ENCODE measurements at places on chromosomes 5 and 9.

DNA sequence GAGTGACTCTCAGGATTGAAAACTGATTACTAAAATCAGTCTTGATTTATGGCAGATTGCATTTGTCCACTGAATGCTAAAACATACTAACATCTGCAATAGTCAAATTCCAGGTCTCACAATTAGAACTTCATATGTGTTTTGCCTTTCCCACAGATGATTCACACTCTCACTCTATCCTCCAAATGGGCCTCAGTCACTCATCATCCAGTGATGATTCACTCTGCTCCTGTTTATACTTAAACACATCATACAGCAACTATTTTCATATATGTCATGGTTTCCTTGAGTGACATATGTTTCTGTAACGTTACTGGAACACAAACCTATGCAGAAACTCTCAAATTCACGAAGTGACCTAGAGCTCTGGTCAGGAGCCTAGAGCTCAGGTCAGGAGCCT is 512.9 kb downstream of the HINT1 start:
- H3K36me3 ChIP-seq: no peaks in the 10 kb centered on the region
- H3K27me3 ChIP-seq: no peaks in the 10 kb centered on the region
- H3K4me3 ChIP-seq: no peak overlapping the region

DNA sequence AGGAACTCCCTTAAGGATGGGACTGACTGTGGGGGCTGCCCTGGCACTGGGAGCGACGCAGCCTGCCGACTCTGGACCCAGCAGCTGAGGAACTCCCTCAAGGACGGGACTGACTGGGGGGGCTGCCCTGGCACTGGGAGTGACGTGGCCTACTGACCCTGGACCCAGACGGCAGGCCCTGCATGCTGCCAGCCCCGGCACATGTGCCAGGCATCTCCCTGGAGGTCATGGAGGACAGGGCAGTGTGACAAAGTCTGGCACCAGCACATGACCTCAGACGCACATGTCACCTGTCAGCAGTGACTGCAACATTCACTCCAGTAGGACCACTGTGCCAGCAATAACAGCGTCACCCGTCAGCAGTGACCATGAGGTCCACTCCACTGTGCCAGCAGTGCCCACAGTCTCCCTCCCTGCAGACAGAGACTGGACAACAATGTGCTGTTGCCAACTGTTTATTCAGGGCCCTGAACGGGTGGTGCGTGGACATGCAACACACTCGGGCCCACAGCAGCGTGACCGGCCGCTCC is 4.5 kb downstream of the FBXW5 start:
- H3K4me3 ChIP-seq: no peak overlapping the region
- H3K36me3 ChIP-seq: peaks cover 34% of the 10 kb centered on the region
- H3K27me3 ChIP-seq: no peaks in the 10 kb centered on the region
- H3K27ac ChIP-seq: no peak overlapping the region
- H3K4me1 ChIP-seq: no peaks in the 10 kb centered on the region

DNA sequence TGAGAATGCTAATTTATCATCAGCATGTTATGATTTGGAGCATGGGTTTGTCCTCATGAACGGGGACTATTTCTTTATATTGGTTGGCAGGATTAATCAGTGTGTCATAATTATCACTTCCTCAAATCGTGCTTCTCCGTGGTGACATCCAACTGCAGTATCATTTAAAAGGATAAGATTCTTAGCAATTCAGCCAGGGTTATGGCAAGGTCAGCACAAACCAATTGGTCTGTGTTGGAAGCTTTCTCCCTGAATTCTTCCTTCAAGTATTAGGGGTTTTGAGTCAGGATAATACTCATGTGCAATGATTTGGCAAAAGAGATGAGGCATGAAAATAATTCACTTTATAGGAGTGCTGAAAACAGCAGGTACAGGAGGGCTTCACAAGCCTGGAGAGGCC is 5.5 kb upstream of the CAMLG start:
- H3K27ac ChIP-seq: no peak overlapping the region
- no peak for DNase-seq
- H3K4me3 ChIP-seq: no peak overlapping the region
- no peaks in the 10 kb centered on the region for H3K4me1 ChIP-seq
- peaks cover 2% of the 10 kb centered on the region for H3K36me3 ChIP-seq

DNA sequence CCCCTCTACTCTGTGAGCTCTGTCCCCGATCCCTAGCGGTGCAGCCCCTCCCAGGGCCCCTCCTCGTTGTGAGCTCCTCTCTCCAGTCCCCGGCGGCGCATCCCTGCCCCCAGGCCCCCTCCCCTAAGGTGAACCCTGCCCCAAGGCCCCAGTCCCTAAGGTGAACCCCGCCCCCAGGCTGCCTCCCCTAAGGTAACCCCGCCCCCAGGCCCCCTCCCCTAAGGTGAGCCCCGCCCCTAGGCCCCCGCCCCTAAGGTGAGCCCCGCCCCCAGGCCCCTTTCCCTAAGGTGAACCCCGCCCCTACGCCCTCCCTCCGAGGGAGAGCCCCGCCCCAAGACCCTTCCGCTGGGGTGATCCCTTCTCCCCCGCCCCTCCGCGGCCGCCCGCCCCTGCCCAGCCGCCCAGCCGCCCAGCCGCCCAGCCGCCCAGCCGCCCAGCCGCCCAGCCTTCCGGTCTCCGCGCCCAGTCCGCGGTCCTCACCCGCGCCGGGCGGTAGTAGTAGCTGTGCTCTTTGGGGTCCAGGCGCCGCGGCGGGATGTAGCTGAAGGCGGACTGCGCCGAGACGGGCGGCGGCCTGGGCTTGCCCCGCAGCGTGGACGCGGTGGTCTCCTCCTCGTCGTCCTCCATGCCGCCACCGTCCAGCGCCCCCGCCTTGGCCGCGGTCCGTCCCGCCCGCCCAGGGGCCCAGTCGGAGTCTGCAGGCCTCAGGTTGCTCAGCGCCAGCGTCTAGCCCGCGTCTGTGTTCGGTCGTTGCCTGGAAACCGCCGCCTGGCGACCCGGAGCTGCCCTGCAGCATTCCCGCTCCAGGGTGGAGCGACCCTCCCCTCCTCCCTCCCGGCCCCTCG is at the start of gene CFAP90:
TSS of gene CFAP90 (minus strand) at position 739 of the 845 bp plus-strand sequence. CDS start at position 627, 112 bp downstream.
- H3K27ac ChIP-seq: peak within 1 kb of the TSS; percentile 72
- peaks cover 42% of the 10 kb centered on the region for H3K27me3 ChIP-seq
- H3K36me3 ChIP-seq: no peaks in the 10 kb centered on the region
- DNase-seq: peak; percentile 98

DNA sequence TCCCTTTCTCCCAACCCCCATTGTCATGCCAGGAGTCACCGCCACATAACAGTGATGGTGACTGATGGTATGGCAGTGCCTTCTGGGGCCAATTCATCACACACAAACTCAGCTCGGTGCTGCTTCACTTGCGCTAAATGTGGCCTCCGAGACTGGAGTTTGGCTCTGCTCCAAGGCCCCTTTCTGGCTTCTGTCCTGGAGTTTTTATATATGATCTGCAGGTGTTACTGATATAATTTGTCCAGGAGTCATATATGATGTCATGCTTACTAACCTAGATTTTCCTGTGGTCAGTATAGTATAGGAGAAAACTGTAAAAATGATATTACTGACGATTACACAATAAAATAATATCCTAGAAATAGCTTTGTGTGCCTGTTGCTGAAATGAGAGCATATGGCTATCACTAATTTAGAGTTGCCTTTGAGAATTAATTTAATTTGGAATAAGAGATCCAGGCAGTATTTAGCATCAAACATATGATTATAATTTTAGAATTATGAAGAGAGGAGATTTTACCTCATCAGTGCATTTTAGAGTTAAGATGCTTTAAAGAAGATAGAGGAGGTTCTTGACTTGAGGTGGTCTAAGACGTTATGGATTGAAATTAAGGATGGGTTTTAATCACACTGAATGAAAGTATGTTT is 334.1 kb upstream of the CD180 start:
- H3K27ac ChIP-seq: no peak overlapping the region
- no peaks in the 10 kb centered on the region for H3K4me1 ChIP-seq

DNA sequence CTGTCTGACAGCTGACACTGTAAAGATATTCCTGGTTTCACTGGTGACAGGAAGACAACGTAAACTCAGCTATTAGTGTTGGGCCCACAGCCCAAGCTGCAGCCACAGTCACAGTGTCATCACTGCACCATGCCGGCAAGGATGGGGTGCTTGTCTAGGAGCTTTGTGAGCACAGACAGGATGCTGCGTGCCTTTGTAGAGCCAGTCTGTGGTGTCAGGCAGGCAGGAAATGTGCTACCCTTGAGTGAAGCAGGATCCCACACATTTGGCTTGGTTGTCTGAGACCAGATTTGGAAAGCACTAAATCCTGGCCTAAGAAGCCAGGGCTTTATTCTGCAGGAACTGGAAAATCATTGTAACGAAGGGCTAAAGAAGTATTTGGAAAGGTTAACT is 121.6 kb upstream of the ADAMTS16 start:
- DNase-seq: no peak
- H3K4me1 ChIP-seq: no peaks in the 10 kb centered on the region
- H3K27me3 ChIP-seq: no peaks in the 10 kb centered on the region
- H3K36me3 ChIP-seq: no peaks in the 10 kb centered on the region

DNA sequence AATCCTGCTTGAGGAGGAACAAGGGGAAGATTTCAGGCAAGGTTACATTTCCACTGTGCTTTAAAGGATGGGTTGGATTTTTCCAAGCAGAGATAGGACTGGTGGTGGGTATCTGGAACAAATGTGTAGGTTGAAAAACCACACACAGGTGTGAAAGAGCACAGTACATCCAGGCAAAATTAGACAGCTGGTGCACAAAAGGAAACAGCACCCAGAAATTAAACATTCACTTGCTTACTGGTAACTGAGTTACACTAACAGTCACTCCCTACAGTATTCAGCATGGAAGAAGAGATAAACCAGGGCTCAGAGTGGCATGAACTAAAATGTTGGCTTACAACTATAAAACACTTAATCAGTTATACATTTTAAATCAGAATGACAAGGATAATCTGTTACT is 81.5 kb upstream of the RASEF start:
- no peak overlapping the region for H3K4me3 ChIP-seq
- no peaks in the 10 kb centered on the region for H3K36me3 ChIP-seq
- no peak for DNase-seq
- H3K27ac ChIP-seq: no peak overlapping the region
- H3K27me3 ChIP-seq: no peaks in the 10 kb centered on the region

GRCh38 chr9:113368982-113369854 is 7.6 kb downstream of the HDHD3 start:
- peaks cover 24% of the 10 kb centered on the region for H3K36me3 ChIP-seq
- H3K27ac ChIP-seq: no peak overlapping the region
- H3K4me3 ChIP-seq: no peak overlapping the region
- H3K27me3 ChIP-seq: no peaks in the 10 kb centered on the region
- H3K4me1 ChIP-seq: peaks cover 10% of the 10 kb centered on the region
- no peak for DNase-seq

DNA sequence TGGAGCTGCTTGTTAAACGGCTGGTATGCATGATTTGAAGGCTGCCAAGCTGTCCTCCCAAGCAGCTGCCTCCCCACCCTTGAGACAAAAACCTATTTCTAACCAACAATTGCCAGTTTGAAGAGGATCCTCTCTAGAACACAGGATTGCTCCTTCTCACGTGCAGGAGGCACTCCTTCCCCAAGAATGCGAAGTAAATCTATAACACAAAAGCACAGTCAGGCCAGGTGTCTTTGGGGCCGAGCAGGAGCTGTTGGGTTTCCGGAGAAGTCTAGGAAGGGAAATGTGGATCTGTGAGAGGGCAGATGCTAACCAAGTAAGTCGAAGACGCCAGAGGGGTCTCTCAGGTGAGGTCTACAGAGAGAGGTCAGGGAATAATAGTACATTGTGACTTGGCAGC is 35.4 kb upstream of the GNPDA1 start:
- no peaks in the 10 kb centered on the region for H3K4me1 ChIP-seq
- peak; percentile 55 for DNase-seq
- H3K27me3 ChIP-seq: no peaks in the 10 kb centered on the region
- H3K36me3 ChIP-seq: no peaks in the 10 kb centered on the region

GRCh38 chr5:67082941-67083340 is 113.7 kb downstream of the CD180 start:
- H3K27ac ChIP-seq: no peak overlapping the region
- no peak overlapping the region for H3K4me3 ChIP-seq
- no peaks in the 10 kb centered on the region for H3K36me3 ChIP-seq
- DNase-seq: no peak
- H3K27me3 ChIP-seq: no peaks in the 10 kb centered on the region

DNA sequence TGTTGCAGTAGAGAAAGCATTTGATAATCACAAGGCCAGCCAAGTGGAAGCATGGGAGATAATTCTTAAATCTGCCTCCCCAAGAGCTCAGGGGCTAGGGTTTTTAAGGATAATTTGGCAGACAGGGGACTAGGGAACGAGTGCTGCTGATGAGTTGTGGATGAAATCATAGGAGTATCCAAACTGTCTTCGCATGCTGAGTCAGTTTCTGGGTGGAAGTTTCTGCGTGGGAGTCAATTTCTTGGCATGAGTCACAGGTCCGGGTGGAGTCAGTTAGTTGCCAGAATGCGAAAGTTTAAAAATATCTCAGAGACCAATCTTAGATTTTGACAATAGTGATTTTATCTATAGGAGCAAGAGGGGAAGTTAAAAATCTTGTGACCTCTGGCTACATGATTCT is 112.6 kb downstream of the TMC1 start:
- no peak for DNase-seq
- no peaks in the 10 kb centered on the region for H3K27me3 ChIP-seq
- no peak overlapping the region for H3K27ac ChIP-seq
- no peaks in the 10 kb centered on the region for H3K36me3 ChIP-seq

DNA sequence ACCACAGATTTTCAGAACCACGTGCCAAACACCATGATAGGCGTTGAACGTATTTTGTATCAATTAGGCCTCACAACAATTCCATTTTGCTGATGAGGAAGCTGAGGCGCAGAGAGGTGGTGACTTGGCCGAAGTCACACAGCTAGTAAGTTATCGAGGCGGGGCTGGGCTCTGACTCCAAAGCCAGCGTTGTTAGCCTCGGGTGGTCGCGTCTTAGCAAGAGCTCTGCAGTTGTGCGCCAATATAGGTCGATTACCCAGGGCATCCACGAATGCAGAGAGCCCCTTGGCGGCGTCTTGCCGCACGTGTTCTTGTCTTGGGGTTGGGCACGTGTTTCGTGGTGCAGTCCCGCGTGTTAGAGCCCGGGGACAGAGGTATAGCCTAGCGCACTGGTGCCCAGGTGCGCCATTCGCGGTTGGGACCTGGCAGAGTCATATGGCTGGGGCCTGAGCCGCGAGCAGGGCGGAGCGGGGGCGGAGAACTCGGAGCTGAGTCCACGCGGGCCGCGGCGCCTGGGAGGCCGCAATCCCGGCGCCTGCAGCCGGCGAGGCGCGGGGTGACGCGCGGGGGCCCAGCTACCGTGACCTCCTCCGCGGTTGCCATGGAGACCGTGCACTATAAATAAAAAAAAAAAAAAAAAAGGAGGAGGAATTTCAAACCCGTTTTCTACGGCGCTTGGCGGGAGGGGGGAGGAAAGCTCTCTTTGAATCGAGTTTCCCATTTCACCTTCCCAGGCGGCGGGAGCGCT is 62.3 kb downstream of the CXXC5 start:
- peaks cover 16% of the 10 kb centered on the region for H3K4me1 ChIP-seq
- peak; percentile 92 for DNase-seq
- H3K4me3 ChIP-seq: peak overlapping the region; percentile 46
- H3K27me3 ChIP-seq: peaks cover 16% of the 10 kb centered on the region
- H3K27ac ChIP-seq: peak overlapping the region; percentile 96
